ENCODE measurements at places on chromosomes 4 and X.

DNA sequence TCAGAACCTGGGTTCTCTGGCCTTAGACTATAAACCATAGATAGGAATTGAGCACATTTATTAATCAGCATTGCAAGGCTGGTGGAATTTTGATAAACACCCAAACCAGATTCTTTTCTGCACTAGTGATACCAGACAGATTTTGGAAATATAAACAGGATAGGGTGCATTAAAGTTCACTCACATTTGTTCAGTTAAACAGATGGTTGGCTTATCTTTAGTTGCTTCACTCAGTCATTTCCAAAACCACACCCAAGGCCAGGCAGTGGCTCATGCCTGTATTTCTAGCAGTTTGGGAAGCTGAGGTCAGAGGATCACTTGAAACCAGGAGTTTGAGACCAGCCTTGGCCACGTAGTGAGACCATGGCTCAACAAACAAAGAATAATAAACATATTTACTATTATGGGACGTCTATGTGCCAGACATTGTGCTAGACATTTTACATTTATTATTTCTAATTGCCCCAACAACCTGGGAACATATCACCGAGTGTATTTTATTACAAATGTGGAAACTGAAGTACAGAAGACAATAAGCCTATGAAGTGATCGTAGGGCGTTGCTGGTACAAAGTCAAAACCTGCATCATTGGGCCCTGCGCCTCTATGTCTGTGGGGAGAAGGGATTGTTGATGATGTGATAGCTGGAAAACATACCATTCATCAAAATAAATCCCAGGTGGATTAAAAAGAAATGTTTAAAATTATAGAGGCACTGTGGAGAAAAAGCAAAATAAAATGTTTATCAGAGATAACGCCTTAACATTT, 15.0 kb downstream of the ADD1 start:
- H3K36me3 ChIP-seq = no peaks in the 10 kb centered on the region
- H3K4me3 ChIP-seq = no peak overlapping the region
- H3K27ac ChIP-seq = peak overlapping the region; percentile 54
- no peak for DNase-seq

- H3K27me3 ChIP-seq = peaks cover 26% of the 10 kb centered on the region
- DNase-seq = peak; percentile 82
- H3K4me1 ChIP-seq = no peaks in the 10 kb centered on the region
- peak within 1 kb of the TSS; percentile 46 for H3K4me3 ChIP-seq
- H3K27ac ChIP-seq = peak within 1 kb of the TSS; percentile 39
Observed at GRCh38 chrX:54495814-54496516, at the start of gene FGD1. TSS of gene FGD1 (minus strand) at chrX:54496234. CDS start at chrX:54495432, 802 bp downstream.

DNA sequence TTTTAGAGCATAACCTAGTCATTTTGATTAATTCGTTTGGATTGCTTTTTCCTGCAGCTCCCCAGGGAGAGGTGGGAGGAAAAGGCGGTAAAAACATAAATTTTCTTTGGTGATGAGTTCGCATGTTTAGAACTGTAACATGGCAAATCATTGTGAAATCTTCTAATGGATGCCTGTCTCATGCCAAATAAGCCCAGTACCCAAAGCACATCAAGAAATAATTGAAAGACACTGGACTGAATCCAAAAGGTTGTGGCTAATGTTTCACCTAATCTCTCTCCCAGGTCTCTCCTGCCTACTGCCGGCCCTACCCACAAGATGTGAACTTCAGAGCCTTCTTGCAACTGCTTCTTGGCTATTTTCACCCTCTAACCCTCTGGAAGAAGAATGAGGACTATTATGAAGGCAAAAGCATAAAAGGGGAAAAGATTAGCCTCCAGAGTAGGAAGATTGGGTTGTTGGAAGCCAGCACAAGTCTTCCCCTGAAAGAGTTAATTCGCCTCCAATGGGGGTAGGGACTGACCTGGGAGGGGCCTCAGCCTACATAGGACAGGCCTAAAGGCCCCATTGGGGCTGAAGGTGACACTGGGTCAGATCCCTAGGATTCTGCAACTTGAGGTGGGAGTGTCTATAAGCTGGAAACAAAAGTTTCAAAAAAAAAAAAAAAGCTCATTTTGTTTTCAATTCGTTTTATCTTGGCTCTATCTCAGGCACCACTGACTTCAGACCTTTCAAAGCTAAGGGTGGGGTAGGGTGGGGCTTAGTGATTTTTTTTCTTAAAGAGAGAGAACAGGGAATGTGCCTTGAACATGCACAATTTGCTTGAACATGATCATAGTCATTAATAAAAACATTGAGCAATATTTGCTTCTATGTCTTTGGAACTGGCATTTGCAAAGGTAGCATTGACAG, 278.6 kb upstream of the KLF3 start:
- no peak overlapping the region for H3K4me3 ChIP-seq
- DNase-seq = no peak

- H3K36me3 ChIP-seq = peaks cover 60% of the 10 kb centered on the region
- DNase-seq = no peak
- H3K4me3 ChIP-seq = no peak overlapping the region
- no peaks in the 10 kb centered on the region for H3K27me3 ChIP-seq
Observed at GRCh38 chr4:102638621-102639020, 122.1 kb downstream of the MANBA start.

DNA sequence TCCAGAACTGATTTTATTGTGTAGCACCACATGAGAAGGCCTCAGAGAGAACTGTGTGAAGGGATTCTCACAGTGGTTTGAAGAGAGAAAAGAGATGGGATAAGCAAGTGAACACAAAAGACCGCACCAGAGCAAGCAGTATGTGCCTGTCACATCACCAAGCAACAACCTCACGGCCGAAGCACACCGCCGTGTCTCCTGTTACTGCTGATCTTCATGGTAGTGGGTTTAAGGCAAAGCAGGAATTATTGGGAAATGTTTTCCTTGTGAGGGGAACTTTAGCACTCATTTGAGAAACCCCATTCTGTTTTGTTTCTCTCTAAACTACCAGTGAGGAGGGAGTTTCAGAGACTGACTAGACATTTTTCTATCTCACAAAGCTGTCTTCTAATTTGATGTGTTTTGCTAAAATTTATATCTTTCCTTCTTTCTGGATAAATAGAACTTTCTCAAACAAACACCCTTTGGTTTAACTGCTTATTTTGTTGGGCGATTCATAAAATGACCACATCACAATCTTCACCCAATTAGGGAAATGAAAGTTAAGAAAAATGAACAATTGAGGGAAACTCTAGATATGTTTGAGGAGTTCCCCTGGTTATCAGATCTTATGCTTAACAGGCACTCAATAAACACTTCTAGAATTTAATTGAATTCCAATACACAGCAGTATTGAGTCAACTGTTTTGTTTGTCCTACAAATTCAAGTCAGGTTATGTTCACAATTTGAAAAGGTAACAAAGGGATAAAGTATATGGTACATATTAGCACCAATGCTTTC, 16.5 kb downstream of the SH3KBP1 start:
- no peak overlapping the region for H3K4me3 ChIP-seq
- no peaks in the 10 kb centered on the region for H3K27me3 ChIP-seq
- peak overlapping the region; percentile 18 for H3K27ac ChIP-seq
- no peaks in the 10 kb centered on the region for H3K36me3 ChIP-seq

DNA sequence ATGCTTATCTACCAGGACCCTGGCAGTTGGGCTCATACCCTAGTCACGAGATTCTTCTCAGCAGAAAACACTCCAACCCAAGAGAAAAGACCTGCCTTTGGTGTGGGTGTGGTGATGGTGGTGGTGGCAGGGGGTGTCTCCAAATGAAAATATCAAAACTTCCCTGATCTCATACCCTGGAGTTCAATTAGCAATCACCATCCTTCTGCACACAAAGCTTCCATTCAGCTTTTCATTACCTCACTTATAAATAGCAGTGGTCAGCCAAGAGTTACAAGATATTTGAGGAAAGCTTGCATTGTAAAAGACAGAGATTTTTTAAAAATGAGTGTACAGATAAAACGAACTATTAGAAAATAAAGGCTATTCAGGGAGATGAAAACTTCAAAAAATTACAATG, 580.8 kb upstream of the MAGEB2 start:
- no peak overlapping the region for H3K4me3 ChIP-seq
- no peaks in the 10 kb centered on the region for H3K27me3 ChIP-seq
- H3K27ac ChIP-seq = no peak overlapping the region
- no peak for DNase-seq
- H3K4me1 ChIP-seq = no peaks in the 10 kb centered on the region

- no peaks in the 10 kb centered on the region for H3K36me3 ChIP-seq
- H3K4me3 ChIP-seq = no peak overlapping the region
- no peak for DNase-seq
- no peaks in the 10 kb centered on the region for H3K27me3 ChIP-seq
- H3K27ac ChIP-seq = no peak overlapping the region
Observed at GRCh38 chr4:140806163-140806562, 50.0 kb upstream of the TBC1D9 start.

DNA sequence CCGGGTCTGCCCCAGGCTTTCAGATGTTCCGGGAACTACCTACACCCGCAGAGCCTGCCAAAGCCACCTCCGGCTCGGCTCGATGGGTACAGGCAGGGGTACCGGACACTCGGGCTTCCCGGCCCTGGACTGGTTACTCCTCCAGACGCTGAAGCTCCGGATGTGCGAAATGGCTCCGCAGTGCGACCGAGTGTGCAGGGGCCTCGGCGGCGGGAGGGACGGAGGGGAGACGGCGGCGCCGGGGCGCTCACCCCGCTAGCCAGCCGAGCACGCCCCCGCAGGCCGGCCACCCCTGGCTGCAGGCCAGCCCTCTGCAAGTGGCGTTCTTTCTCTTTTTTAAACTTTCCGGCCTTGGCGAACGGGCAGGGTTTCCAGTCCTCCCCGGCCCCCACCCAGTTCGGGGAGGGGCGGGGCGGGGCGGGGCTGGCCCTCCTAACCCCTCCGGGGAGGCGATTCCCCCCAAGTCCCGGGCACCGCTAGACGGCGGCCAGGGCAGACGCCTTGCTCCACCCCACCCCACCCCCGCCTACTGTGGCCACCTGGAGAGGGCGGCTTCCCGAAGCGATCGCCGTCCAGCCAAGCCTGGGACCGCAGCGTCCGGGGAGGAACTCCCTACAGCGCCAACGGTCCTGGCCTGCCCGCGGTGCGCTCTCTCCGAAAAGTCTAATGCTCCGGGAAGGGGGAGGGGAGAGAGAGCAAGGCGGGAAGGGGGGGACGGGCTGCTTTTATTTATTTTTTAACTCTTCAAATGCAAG, 7.5 kb downstream of the BCOR start:
- DNase-seq = no peak
- no peaks in the 10 kb centered on the region for H3K36me3 ChIP-seq
- no peaks in the 10 kb centered on the region for H3K27me3 ChIP-seq
- peaks cover 68% of the 10 kb centered on the region for H3K4me1 ChIP-seq
- H3K4me3 ChIP-seq = peak overlapping the region; percentile 40
- H3K27ac ChIP-seq = no peak overlapping the region

DNA sequence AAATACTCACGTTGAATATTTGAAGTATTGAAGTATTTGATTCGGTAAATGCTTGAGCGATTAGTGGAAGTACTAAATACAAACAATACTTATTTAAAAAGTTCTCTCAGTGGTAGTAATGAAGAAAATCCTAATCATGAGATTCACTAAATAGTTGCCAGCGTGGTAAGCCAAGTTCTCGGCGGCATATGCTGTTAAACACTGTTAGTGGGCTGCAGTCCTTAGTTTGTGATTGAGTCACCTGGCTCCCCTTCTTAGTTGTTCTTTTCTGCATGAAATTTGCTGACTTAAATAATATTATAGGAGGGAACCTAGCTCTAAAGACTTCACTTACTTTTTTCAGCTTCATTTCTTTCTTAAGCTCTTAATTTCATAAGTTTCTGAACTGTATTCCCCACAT, 51.4 kb downstream of the STIM2 start:
- H3K4me3 ChIP-seq = no peak overlapping the region
- H3K36me3 ChIP-seq = no peaks in the 10 kb centered on the region
- H3K27me3 ChIP-seq = no peaks in the 10 kb centered on the region
- H3K4me1 ChIP-seq = no peaks in the 10 kb centered on the region
- DNase-seq = no peak

GRCh38 chr4:40731792-40732245, 17.9 kb upstream of the NSUN7 start:
- H3K4me1 ChIP-seq = peaks cover 40% of the 10 kb centered on the region
- DNase-seq = peak; percentile 29
- peak overlapping the region; percentile 92 for H3K27ac ChIP-seq
- no peak overlapping the region for H3K4me3 ChIP-seq
- no peaks in the 10 kb centered on the region for H3K36me3 ChIP-seq
- H3K27me3 ChIP-seq = no peaks in the 10 kb centered on the region

DNA sequence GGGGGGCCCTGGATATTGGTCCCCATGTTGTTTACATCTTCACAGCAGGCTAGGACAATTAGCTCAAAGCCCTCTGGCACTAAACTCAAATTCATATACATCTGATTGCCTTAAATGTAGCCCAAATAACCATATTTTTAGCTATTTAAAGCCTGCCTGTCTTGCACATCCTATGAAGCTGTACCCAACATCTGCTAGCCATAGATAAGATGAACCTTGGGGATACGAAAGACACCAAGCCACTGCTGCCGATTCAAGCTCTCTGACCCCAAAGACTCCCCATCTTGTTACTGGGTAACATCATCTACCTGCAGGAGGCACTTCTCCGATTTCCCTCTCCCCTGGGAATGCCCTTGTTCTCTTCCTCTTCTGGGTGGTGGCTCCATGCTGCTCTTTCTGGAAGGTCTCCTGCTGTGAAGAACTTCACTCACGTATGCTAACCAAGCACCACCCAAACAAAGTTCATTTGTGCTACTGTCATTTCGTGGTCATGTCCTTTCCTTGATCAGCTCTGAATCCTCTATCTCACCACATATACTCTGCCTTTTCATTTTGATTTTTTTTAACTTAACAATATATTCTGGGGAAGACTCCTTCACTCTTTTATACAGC, 107.7 kb upstream of the ATXN3L start:
- no peak overlapping the region for H3K4me3 ChIP-seq
- no peaks in the 10 kb centered on the region for H3K4me1 ChIP-seq
- no peak for DNase-seq
- H3K36me3 ChIP-seq = no peaks in the 10 kb centered on the region
- H3K27ac ChIP-seq = no peak overlapping the region

- H3K36me3 ChIP-seq = no peaks in the 10 kb centered on the region
- no peaks in the 10 kb centered on the region for H3K27me3 ChIP-seq
- DNase-seq = no peak
Observed at GRCh38 chr4:119231491-119231890, 19.0 kb downstream of the USP53 start.

DNA sequence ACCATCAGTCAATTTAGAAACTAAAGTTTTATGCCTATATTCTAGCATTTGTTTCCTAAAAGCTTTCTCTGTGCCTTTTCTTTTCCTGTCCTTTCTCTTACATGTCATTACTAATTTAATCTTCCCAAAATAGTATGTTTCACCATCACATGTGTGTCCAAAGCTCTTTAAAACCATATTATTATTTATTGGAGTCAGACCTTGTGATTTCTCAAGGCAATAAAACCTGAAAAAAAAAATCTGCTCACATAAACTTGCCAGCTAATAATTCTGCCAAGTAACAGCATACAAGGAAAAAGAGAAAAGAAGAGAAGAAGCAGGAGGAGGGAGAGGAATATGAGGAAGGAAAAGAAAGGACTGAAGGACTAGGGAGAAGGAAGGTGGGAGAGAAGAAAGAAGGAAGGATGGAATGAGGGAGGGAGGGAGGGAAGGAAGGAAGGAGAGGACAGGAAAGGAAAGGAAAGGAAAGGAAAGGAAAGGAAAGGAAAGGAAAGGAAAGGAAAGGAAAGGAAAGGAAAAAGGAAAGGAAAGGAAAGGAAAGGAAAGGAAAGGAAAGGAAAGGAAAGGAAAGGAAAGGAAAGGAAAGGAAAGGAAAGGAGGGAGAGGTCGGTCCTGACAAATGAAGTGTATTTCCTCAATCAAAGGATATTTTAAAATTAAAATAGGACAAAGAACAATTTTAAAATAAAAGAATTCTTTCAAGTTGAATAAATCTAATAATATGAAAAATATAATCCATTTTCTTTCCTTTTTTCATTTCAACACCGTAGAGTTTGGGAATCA, 57.4 kb downstream of the ANTXR2 start:
- H3K27ac ChIP-seq = no peak overlapping the region
- peaks cover 3% of the 10 kb centered on the region for H3K4me1 ChIP-seq
- H3K4me3 ChIP-seq = no peak overlapping the region
